ENCODE measurements at places on chromosomes 2 and 18. TPM values are rescaled to one million over a fixed set of nuclear protein-coding genes. Genes with fewer than 3 reads are reported as not detected.

Gene MEP1B
- not detected for total RNA-seq

Gene LONRF2
- not detected for total RNA-seq

Gene DNAJC5G
- total RNA-seq: not detected

Gene DNAH6
- 0.46 TPM for total RNA-seq

Gene CAD
- 38.3 TPM for total RNA-seq

Gene ICA1L
- total RNA-seq: 2.6 TPM

GRCh38 chr2:3459185-3460015 lies 59.9 kb downstream of the ADI1 start:
- DNase-seq: no peak
- H3K4me1 ChIP-seq: no peaks in the 10 kb centered on the region
- H3K27me3 ChIP-seq: no peaks in the 10 kb centered on the region

DNA sequence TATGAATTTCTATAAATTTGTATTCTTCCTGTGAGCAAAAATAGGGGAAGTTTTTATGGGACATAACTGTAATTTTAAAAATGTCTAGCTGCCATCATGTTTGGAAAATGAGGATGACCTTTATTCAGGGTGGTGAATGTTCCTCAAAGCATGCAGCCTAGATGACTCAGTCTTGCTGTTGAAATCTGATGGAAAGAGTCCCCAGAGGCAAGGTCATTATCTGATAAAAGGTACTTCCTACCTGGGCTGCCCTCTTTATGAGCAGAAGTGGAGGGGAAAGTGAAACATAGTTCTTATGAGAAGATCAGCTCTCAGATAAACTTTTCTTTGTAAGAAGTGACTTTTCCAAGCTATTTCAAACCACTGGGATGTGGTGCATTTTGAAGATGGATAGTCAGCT lies 1144.7 kb upstream of the PIK3C3 start:
- no peaks in the 10 kb centered on the region for H3K4me1 ChIP-seq
- no peak overlapping the region for H3K4me3 ChIP-seq
- DNase-seq: no peak
- H3K27me3 ChIP-seq: peaks cover 4% of the 10 kb centered on the region

GRCh38 chr18:49024804-49025421 lies 74.1 kb upstream of the SMAD7 start:
- peaks cover 6% of the 10 kb centered on the region for H3K4me1 ChIP-seq
- H3K4me3 ChIP-seq: no peak overlapping the region
- H3K27me3 ChIP-seq: peaks cover 10% of the 10 kb centered on the region

- H3K4me3 ChIP-seq: no peak overlapping the region
- no peak overlapping the region for H3K27ac ChIP-seq
- H3K36me3 ChIP-seq: no peaks in the 10 kb centered on the region
- H3K4me1 ChIP-seq: peaks cover under 1% of the 10 kb centered on the region
These were observed 115.2 kb downstream of the LIPG start for GRCh38 chr18:49677081-49677480.

- peak; percentile 71 for DNase-seq
- H3K36me3 ChIP-seq: peaks cover 12% of the 10 kb centered on the region
- H3K4me1 ChIP-seq: peaks cover 43% of the 10 kb centered on the region
- peak overlapping the region; percentile 54 for H3K4me3 ChIP-seq
These were observed 137.7 kb downstream of the IRS1 start for GRCh38 chr2:226661789-226662545.

- peaks cover 2% of the 10 kb centered on the region for H3K27me3 ChIP-seq
- peak overlapping the region; percentile 63 for H3K27ac ChIP-seq
- H3K4me1 ChIP-seq: peaks cover 37% of the 10 kb centered on the region
- peak; percentile 25 for DNase-seq
- no peak overlapping the region for H3K4me3 ChIP-seq
These were observed 104.4 kb downstream of the TLK1 start for GRCh38 chr2:171056307-171056706.

DNA sequence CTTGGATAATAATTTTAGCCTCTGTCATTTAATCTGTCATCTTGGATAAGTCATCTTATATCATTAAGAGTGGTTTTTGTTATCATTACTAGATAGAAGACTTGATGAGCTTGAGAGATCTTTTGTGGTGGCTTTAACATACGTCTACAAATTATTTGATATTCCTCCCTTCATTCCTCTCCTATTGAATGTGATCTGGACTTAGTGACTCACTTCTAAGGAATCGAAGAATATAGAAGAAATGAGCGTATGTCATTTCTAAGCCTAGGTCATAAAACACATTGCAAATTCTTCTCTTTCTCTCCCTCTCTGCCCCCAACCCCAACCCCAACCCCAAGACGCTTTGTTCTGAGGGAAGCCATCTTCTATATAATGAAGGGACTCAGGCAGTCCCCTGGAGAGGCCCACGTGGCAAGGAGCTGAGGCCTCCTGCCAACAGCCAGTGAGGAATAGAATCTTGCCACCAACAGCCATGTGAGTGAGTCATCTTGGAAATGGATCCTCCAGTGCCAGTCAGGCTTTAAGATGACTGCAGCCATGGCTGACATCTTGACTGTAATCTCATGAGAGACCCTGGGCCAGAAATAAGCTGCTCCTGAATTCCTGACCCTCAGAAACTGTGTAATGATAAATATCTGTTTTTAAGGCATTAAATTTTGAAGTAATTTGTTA lies 221.6 kb upstream of the SP5 start:
- H3K4me1 ChIP-seq: no peaks in the 10 kb centered on the region
- no peaks in the 10 kb centered on the region for H3K27me3 ChIP-seq
- no peak overlapping the region for H3K27ac ChIP-seq
- no peaks in the 10 kb centered on the region for H3K36me3 ChIP-seq
- no peak overlapping the region for H3K4me3 ChIP-seq

GRCh38 chr2:97831121-97831520 lies 117.7 kb downstream of the ZAP70 start:
- DNase-seq: no peak
- H3K4me1 ChIP-seq: no peaks in the 10 kb centered on the region
- no peak overlapping the region for H3K27ac ChIP-seq
- H3K36me3 ChIP-seq: peaks cover 27% of the 10 kb centered on the region
- peaks cover 2% of the 10 kb centered on the region for H3K27me3 ChIP-seq
- no peak overlapping the region for H3K4me3 ChIP-seq

DNA sequence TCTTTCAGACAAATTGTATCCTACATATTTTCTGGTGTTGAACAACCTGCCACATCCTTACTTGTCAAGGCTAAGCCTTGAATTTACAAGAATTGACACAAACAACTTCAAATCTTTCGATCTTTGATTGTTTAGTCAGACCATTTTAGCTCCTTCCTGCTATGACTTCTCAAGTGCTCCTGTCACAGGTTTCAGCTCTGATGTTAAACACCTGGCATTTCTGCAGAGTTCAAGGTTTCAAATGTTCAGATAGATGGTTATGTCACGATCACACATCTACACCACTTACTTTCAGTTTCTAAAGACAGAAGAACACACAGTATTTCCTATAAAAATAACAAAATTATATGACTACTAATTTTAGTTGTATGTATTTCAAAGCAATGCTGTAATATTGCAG lies 84.0 kb downstream of the RND3 start:
- H3K4me1 ChIP-seq: peaks cover 23% of the 10 kb centered on the region
- H3K36me3 ChIP-seq: no peaks in the 10 kb centered on the region
- H3K27ac ChIP-seq: peak overlapping the region; percentile 48
- no peaks in the 10 kb centered on the region for H3K27me3 ChIP-seq
- H3K4me3 ChIP-seq: peak overlapping the region; percentile 88

DNA sequence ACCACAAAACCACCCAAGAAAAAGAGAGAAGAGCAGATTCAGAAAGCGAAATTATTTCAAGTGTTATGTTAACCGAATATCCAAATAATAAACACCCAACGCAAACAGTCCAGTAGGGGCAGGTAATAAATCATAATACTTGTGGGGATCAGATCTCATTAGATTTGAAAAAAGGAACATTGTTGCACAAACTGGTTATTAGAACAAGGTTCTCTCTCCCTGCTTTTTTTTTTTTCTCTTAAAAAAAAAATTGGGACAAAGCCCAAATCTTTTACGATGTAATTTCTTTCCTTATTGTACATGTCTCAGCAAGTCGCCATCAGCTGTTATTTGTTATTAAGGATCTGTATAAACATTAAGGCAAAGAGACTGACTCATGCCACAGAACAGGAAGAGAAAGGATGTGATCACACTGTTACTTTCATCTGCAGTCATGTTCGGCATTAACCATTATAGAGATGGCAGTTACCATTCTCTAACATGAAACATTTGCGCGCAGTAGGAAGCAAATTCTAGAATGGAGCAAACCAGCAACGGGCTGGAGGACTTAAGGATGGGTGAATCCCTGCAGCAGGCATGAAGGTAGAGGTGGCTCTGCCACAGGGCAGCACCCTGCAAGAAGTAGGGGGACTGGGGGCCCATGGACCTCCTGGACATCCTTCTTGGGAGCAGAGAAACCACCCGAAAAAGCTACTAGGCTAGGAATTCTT lies 42.0 kb downstream of the EPHA4 start:
- peaks cover 20% of the 10 kb centered on the region for H3K36me3 ChIP-seq
- DNase-seq: peak; percentile 86

DNA sequence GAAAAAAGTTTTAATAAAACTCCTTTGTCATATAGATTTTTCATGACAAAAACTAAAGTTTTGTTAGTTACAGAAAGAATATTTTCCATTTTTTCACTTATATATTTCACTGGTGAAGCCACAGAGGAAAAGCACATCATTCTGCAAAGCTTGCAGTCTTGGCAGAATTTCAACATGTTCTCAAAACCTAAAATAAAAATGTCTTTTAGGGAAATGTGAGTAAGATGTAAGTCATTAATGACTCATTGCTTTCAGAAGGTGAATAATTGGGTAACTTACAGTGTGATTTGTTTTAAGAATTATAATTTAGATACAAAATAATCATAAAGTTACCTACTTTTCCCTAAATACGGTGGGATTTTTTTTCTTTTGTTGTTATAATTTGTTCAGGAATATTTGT lies 43.4 kb upstream of the TNFRSF11A start:
- DNase-seq: peak; percentile 80
- H3K27me3 ChIP-seq: no peaks in the 10 kb centered on the region
- H3K36me3 ChIP-seq: peaks cover 18% of the 10 kb centered on the region
- peak overlapping the region; percentile 63 for H3K4me3 ChIP-seq

- peak; percentile 36 for DNase-seq
- peaks cover 42% of the 10 kb centered on the region for H3K4me1 ChIP-seq
- H3K36me3 ChIP-seq: no peaks in the 10 kb centered on the region
- H3K4me3 ChIP-seq: peak overlapping the region; percentile 54
These were observed 32.3 kb upstream of the IMPA2 start for GRCh38 chr18:11948852-11949523.

DNA sequence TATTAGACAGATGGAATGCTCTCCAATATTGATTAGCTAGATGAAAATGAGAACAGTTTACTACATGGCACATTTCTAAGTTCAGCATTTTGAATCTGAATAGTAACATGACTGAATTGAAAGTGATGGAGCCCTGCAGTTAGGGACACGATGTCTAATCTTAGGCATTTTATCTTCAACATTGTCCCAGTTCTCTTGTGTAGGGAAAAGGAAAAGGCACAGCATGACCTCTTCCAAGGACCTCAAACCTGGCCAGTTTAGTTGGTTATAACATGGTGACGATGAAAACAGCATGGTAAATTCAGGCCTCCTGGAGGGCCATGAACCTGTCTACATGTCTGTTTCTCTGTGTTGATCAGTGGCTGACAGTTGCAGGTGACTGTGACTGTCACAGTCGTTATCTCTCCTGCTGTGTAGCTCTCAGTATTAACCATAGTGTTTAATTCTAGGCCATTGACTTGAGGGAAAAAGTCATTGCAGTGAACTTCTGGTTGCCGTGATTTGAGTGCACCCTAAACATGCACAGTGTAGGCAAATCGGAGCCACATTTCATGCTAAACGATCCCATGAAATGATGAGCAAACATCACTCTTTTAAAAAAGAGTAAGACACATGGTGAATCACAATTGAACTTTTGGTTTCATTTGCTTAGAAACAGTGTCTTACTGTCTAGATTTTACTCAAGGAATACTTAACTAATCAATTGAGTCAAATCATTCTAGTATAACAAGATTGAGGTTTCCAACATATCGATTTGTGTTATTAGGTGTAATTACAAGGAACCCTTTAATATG lies 129.7 kb downstream of the PHLPP1 start:
- no peaks in the 10 kb centered on the region for H3K36me3 ChIP-seq
- DNase-seq: no peak
- H3K27me3 ChIP-seq: no peaks in the 10 kb centered on the region
- peaks cover 10% of the 10 kb centered on the region for H3K4me1 ChIP-seq
- no peak overlapping the region for H3K4me3 ChIP-seq
- no peak overlapping the region for H3K27ac ChIP-seq

DNA sequence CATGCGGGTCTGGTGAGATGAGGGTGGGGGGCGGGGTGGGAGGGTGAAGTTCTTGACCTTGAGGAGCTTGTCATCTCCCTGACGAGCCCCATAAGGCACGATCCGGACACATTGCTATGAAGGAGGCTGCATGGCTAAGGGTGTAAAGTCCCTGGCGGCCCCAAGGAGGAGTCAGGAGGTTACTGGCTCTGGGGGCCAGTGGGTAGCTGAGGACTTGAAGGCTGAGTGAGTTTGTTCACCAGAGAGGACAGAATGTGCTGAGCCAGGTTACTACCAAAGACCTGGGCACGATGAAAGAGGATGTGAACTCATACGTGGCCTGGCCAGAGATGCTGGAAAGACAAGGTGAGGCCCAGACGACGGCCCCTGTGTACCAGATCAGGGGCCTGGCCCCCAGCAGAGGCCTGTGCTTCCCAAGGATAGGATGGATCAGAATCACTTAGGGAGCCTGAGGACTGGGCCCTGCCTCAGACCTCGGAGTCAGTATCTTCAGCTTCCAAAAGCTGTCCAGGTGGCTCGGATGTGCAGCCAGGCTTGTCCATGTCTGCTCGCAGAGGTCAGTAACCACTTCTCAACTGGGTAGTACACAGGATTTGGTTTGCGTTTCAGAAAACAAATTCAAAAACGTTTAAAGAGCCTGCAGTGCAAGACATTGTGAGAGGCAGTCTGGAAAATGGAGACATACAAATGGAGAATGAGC lies 110.9 kb downstream of the RNF144A start:
- no peaks in the 10 kb centered on the region for H3K4me1 ChIP-seq
- no peak overlapping the region for H3K4me3 ChIP-seq
- H3K27ac ChIP-seq: no peak overlapping the region
- no peak for DNase-seq
- peaks cover 5% of the 10 kb centered on the region for H3K36me3 ChIP-seq

DNA sequence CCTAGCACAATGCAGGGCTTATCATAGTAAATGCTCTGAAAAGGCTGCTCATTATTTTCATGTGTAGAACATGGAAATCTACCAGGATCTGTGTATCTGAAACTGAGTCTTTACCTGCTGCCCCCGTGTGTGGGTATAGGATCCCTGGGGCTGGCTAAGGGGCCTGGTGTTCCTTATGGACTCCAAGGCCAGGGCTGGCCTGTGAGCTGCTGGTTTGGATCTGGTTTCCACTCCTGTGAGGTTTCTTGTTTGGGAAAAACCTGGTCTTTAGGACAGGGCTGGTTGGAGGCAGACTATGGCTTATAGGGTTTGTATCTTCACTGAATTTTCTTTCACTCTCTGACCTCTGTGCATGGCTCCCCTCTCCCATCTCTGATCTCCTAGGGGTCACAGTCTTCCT lies 80.8 kb downstream of the DYSF start:
- H3K27ac ChIP-seq: no peak overlapping the region

- peaks cover 4% of the 10 kb centered on the region for H3K36me3 ChIP-seq
- peak overlapping the region; percentile 86 for H3K4me3 ChIP-seq
- peak overlapping the region; percentile 91 for H3K27ac ChIP-seq
- peak; percentile 31 for DNase-seq
- H3K27me3 ChIP-seq: peaks cover 6% of the 10 kb centered on the region
- H3K4me1 ChIP-seq: peaks cover 43% of the 10 kb centered on the region
These were observed 7.4 kb downstream of the CTDSP1 start for GRCh38 chr2:218406949-218407618.
